Activated CD4-positive, alpha-beta T cell treated with anti-CD3 and anti-CD28 coated beads, Interleukin-2, amount 10 ng/mL, durations not matched to agents 7 days and 5 days (primary cell): ENCODE measurements at places on chromosomes 4 and X. TPM values are rescaled to one million over a fixed set of nuclear protein-coding genes. Genes with fewer than 3 reads are reported as not detected.
A peak's percentile ranks its signal among the peaks of the same experiment; 100 is the strongest.

DNA sequence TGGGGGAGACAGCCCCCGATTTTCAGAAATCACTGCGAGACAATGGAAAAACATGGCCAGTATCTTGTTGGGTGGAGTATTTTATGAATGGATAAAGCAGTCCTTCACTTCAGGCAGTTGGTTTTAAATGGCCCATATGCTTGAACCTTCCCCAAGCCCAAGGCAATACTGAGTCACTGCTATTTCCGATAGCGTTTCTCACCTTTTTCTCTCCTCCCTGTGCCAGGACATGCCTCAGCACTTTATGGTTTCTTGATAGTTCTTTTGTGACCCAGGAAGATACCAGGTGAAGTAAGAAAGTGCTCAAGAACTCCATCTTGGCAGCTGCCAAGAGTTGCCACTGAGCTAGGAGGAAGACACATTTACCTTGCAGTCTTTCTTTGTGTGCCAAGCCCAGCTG, 26.8 kb upstream of the ESX1 start:
- DNase-seq = no peak

DNA sequence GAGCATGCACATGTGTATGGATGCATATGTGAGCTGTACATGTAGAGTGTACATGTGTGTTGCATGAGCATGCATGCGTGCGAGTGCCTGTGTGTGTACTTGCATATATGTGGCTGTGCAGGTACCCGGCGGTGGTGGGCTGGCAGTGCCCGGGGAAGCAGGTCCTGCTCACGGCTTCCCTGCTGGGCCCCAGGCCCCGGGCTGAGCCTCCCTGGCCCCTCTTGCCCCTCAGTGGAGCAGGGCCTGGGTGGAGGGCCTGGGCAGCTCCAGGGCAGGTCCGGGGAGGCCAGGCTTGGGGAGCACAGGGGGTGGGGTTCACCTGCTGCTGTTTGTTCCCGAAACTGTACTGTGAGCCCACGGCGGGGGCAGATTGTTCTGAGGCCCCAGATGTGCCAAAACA, 9.4 kb downstream of the NAT8L start:
- DNase-seq = no peak

DNA sequence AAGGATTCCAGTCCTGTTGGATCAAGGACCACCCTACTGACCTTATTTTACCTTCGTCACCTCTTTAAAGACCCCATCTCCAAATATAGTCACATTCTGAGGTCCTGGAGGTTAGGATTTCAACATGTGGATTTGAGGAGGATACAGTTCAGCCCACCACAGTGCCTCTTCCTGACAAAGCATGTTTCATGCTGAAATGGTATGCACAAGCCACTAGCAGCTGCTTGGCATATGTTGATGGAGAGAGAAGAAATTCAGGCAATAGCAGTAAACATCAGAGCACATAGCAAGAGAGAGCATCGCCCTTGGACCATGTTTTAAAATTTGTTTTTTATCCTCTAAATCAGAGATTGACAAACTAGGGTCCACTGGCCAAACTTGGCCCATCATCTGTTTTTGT, 172.1 kb downstream of the PRKX start:
- no peak for DNase-seq

GRCh38 chr4:37892641-37893040, 1.8 kb downstream of the TBC1D1 start:
- peak; percentile 54 for DNase-seq

GRCh38 chr4:180052629-180053028, 2190.6 kb upstream of the TENM3 start:
- no peak for DNase-seq

GRCh38 chr4:109729117-109729717, 653 bp downstream of the PLA2G12A start:
- peak; percentile 24 for DNase-seq

GRCh38 chr4:68463796-68464195, 16.5 kb downstream of the TMPRSS11E start:
- DNase-seq = no peak

GRCh38 chr4:139889901-139890300, 224.3 kb downstream of the MGST2 start:
- DNase-seq = no peak

- DNase-seq = no peak
These were observed 222.0 kb upstream of the ADAMTS3 start for GRCh38 chr4:72791054-72791453.

- DNase-seq = no peak
These were observed 227.2 kb downstream of the GPM6A start for GRCh38 chr4:175584901-175585300.

DNA sequence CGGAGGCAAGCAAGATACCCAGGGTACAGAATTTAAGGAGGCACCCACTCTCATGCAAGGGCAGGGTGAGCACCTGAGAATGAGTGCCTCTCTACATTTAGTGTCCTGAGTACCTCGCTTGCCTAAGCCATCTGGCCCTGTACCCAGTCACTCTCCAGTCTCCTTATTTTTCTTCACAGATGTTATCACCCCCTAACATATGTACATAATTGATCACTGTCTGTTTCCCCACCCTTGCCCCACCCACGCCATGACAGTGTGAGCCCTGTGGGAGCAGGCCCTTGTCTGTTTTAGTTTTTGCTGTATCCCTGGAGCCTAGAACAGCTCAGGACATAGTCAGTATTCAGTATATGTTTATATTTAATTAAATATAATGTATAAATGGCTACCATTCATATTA, 113.6 kb downstream of the SPRY1 start:
- DNase-seq = no peak

GRCh38 chrX:19833034-19833677, 54.2 kb downstream of the SH3KBP1 start:
- no peak for DNase-seq

DNA sequence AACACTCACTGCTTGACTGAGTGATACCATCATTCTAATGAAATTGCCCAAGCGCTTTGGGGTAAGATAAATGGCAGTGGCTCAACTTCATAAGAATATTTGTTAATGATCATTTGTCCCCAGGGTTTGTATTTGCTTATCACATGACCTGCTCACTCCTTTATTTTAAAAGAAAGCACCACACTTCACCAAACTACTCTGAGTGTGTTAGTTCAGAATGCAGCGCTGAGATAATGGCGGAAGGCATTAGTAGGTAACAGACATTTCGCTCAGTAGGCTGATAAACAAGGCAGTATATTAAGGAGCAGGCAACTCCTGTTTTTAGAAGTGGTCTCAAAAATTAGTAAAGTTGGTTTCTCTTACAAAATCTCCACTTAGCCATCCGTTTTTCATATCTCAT, 1.6 kb downstream of the SNX25 start:
- no peak for DNase-seq

GRCh38 chr4:5999356-5999755, 18.9 kb downstream of the C4orf50 start:
- DNase-seq = no peak

- DNase-seq = no peak
These were observed 1.1 kb downstream of the BMPR1B start for GRCh38 chr4:94758700-94759399.

GRCh38 chr4:6912441-6912840, 2.8 kb downstream of the TBC1D14 start:
- no peak for DNase-seq

DNA sequence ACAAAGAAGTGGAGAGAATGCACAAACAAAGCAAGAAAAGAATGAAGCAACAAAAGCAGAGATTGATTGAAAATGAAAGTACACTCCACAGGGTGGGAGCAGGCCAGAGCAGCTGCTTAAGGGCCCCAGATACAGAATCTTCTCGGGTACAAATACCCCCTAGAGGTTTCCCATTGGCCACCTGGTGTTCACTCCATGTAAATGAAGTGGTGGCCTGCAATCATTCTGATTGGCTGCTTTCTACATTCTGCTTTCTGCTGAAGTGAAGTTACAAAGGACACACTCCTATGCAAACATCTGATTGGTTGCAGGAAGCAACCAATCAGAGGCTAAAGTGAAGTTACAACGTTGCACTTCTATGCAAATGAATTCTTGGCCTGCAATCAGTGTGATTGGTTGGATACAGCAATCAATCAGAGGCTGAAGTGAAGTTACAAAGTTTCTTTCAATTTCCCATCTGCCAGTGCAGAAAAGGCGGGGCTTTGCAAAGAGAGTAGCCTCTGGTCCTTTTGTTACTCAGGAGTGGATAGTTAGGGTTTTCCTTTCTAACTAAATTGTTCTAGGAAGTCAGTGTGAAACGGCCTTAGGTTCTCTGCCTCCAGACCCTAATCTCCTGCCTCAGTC, 19.0 kb upstream of the GPC4 start:
- no peak for DNase-seq

GRCh38 chr4:37659696-37660095, 26.5 kb downstream of the RELL1 start:
- DNase-seq = no peak

DNA sequence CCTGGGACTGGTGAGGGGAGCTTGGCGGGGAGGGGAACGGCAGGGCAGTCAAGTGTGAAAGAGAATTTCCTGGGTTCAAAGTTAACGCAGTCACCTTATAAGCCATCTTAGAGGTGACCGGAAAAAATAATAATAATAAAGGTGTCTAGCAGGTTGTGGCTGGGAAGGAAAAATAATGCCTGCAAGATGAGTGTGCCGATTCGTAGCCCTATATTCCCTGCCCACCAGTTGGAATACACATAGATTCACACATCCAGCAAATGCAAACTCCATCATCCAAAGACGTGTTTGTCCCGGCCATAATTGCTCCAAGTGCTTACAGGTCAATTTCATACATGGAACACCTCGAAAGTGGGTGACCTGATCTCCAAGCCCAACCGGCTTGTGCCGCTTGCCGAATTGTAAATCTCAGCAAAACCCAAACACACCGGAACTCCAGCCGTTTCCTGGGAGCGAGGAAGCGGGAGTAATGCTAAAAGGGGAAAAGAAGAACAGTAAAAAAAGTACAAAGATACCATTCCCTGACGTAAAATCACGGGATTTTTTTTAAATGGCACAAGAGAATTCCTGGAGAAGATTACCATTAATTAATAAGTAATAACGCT, 1.3 kb upstream of the FAT1 start:
- no peak for DNase-seq

GRCh38 chrX:18855919-18856644, 127.8 kb downstream of the PHKA2 start:
- no peak for DNase-seq

DNA sequence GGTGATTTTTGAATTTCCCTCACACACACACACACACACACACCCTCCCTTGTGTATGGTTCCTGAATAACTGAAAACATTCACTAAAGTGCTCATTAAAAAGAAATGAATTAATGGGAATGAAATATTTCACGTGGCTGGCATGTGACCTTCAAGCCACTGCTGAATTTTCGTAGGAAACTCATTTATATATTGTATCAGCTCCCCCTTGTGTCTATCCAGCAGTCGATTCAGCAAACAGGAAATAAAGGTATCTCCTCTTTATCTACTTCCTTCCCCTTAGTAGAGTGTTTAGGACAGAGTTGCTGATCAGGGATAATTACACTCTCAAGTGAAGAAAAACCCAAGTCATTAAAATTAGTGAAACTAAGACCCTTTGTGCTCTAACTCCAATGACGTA, 912.6 kb upstream of the LCORL start:
- DNase-seq = no peak

DNA sequence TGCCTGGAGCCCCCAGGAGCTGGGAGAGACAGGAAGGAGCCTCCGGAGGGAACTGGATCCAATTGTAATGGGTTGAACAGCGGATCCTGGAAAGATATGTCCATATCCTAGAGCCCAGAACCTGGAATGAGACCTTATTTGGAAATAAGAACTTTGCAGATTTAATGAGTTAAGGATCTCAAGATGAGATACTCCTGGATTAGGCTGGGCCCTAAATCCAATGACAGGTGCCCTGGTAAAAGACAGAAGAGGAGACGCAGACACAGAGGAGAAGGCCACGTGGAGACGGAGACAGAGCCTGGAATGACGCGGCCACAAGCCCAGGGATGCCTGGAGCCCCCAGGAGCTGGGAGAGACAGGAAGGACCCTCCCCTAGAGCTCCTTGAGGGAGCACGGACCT, 34.1 kb downstream of the P2RY8 start:
- no peak for DNase-seq

DNA sequence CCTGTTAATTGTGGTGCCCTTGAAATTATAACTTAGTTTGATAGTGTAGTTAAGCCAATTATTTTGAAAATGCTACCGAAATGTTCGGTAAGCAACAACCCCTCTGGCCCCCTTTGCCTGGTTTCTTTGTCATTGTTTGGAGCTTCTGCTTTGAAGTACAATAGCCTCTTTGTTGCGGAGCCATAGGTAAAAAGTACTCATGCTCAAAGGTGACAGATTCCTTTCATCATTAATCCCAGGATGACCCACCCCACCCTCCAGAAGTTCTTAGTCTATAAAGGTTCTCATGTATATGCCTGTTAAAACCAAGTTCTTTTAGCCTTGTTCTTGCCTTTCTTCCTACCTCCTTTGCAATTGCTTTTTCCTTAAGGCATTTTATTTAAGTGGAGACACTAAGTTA, 42.4 kb upstream of the SMARCAD1 start:
- DNase-seq = no peak

- no peak for DNase-seq
These were observed 18.6 kb upstream of the SUPT20HL1 start for GRCh38 chrX:24341795-24342194.

GRCh38 chrX:138875472-138875871, 164.0 kb upstream of the FGF13 start:
- DNase-seq = no peak

DNA sequence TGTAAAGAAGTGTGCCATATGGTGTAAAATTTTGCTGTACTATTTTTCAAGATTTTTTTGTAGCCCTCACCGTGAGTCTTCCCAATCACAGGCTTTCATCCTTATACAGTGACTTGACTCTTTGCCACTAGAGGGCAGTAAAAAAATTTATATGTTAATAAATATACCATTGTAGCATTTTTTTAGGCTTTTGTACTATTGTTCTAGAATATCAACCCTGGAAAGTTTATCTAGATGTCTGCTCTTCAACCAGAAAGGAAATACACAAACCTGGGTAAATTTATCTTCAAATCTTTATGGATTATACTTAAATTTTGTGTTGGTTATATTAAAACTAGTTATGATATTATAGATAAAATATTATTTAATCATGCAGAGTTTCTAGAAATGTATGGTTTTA, 235.3 kb downstream of the TENM3 start:
- DNase-seq = no peak

DNA sequence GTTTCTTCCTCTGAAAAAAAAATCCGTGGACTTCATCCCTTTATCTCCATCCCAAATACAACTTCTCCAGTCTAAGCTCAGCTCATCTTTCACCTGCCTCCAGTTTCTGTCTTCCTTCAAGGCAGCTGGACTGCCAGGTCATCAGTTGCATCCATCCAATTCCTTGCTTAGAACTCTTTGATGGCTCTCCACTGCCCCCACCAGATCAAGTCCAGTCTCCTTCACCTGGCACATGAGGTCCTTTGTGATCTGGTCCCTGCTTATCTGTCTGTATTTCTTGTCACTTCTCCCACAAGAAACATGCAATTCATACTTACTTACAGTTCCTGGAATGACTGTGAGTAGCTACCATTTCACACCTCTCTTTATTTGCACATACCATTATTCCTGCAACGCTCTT, 33.8 kb downstream of the OTUD6A start:
- no peak for DNase-seq

- DNase-seq = no peak
These were observed 20.6 kb upstream of the ZC4H2 start for GRCh38 chrX:64996805-64997204.

- DNase-seq = no peak
These were observed 14.9 kb upstream of the UGDH start for GRCh38 chr4:39541987-39542610.

The PCDH19 gene
- not detected for total RNA-seq

The FMR1NB gene
- total RNA-seq = not detected

The SPARCL1 gene
- not detected for total RNA-seq

The ATP1B4 gene
- total RNA-seq = not detected

The HAND2 gene
- not detected for total RNA-seq
